HFF-Myc (cell line): ENCODE measurements at places on chromosomes 4 and X.

DNA sequence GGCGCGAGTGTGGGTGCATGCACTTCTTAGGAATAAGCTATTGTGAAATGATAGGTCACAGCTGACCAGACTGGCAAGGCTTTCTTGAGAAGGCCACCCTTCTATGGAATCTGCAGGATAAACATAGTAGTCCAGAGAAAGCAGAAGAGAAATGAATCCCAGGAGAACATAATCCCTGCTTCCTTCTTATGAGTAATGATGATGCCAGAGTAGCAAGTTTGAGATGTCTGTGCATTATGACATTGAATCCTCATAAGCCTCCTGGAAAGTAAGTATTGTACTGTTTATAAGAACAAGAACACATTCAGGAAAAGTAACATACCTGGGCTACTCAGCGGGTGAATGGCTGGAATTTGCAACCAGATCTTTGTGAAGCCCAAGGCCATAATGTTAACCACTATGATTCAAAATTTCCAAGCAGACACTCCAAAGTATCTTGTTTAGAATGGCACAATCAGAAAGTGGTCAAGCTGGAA lies 272.1 kb upstream of the HS3ST1 start:
- no peak for DNase-seq

DNA sequence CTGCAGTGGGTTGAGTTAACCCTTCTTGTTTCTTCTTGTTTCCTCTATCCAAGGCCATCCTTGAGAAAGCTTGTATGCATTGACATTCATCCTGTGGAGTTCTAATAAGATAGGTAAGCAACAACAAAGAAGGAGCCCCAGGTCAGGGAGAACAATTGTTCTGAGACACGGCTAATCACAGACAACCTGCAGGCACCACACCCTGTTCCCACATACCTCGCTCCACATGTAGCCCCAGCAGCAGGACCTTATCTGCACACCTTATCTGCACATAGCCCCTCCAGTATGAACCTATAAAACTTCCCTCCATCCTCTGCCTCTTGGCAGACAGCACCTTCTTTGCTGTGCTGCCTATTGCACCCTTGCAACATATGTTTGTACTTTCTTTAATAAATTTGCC lies 129.1 kb downstream of the MSL3 start:
- DNase-seq = no peak

GRCh38 chr4:21872101-21872500 lies 76.5 kb downstream of the KCNIP4 start:
- DNase-seq = no peak

DNA sequence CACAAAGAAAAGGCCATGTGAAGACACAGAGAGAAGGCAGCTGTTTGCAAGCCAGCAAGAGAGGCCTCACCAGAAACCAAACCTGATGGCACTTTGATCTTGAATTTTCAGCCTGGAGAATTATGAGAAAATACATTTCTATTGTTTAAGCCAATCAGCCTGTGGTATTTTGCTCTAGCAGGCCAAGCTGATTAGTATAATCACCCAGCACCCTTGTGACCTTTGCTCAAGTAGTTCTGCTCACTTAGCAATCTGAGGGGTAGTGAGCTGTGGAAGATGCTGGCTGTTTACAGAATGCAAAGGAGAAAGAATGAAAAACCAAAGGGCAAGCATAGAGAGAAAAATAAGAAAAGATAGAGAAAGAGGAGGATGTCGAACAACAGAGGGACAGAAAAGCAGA lies 396.4 kb upstream of the BOD1L1 start:
- no peak for DNase-seq
